Anterior cingulate cortex (tissue), 58 donors: ENCODE measurements at places on chromosomes 6 and 20.

GRCh38 chr6:26328265-26328844 is 36.6 kb upstream of the BTN3A2 start:
- DNase-seq = no peak

- DNase-seq = no peak
Measured at GRCh38 chr6:48136856-48137255, 25.9 kb upstream of the PTCHD4 start.

GRCh38 chr6:158954753-158955152 is 45.2 kb downstream of the RSPH3 start:
- DNase-seq = no peak

DNA sequence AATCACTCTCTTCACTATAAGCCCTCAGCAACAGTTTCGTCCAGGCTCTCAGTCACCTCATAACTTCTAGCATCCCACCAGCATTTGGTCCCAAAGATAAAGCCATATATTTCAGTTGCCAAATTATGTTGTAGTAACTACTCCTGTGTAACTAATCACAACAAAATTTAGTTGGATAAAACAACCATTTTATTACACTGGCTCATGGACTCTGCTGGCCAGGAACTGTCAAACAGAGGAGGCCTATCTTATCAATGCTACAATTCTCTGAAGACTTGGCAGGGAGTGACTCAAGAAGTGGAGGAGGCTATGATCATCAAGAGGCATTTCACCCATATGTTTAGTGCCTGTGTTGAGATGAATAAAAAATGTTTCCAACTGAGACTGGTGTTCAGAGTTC is 1082.3 kb upstream of the GJE1 start:
- no peak for DNase-seq

GRCh38 chr6:159169557-159170332 is 545 bp downstream of the FNDC1 start:
- no peak for DNase-seq

DNA sequence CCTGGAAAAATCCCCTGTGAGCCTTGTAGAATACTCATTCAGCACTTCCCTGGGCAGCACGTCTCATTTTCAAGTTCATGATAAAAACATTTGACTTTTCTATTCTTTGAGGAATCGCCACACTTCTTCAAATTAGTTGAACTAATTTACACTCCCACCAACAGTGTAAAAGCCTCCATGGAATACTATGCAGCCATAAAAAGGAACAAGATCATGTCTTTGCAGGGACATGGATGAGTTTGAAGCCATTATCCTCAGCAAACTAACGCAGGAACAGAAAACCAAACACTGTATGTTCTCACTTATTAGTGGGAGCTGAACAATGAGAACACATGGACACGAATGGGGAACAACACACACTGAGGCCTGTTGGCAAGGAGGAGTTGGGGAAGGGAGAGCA is 102.0 kb upstream of the HEY2 start:
- no peak for DNase-seq

DNA sequence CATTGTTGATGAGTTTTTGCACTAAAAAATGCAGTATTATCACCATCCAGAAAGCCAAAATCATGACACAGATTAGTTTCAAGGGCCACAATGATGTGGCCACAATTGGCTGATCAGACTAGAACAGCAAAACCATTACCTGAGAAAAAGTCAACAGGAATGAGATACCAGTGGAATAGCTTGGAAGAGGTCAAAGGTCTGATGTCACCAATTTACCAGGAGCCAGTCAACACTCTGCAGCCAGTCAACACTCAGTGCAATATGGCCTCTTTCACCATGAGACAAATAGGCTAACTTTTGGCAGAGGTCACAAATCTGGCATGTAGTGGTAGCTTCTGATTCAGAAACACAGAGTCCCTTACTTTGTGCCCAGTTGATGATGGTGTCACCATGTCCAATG is 7.5 kb upstream of the ASIP start:
- no peak for DNase-seq

DNA sequence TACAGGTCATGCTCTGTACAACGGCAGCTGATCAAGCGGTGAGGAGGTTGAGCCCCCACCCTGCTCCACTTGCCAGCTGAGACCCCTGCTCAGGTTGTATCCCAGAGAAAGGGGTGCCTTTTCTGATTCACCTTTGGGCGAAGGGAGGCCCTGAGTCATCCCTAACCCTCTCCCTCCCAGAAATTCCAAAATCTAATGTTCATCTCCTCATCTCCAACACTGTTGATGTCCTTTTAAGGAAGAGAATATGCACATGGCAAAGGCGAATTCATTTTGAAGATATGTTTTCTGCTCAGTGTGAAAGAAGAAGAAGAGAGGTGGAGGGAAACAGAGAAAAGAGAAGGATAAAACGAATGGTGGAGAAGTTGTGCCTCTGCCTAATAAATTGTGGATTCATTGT is 120.5 kb downstream of the SCML4 start:
- no peak for DNase-seq

- no peak for DNase-seq
Measured at GRCh38 chr6:47306887-47307286, 2.8 kb downstream of the TNFRSF21 start.

GRCh38 chr6:44278315-44278714 is 8.1 kb downstream of the TMEM151B start:
- DNase-seq = no peak

- DNase-seq = no peak
Measured at GRCh38 chr6:16058201-16058928, 70.5 kb upstream of the MYLIP start.

GRCh38 chr6:52209770-52210169 is 23.6 kb downstream of the IL17A start:
- DNase-seq = no peak

- DNase-seq = no peak
Measured at GRCh38 chr6:81026041-81026553, 726.4 kb downstream of the TENT5A start.

- DNase-seq = no peak
Measured at GRCh38 chr6:124738482-124738881, 223.8 kb upstream of the RNF217 start.

DNA sequence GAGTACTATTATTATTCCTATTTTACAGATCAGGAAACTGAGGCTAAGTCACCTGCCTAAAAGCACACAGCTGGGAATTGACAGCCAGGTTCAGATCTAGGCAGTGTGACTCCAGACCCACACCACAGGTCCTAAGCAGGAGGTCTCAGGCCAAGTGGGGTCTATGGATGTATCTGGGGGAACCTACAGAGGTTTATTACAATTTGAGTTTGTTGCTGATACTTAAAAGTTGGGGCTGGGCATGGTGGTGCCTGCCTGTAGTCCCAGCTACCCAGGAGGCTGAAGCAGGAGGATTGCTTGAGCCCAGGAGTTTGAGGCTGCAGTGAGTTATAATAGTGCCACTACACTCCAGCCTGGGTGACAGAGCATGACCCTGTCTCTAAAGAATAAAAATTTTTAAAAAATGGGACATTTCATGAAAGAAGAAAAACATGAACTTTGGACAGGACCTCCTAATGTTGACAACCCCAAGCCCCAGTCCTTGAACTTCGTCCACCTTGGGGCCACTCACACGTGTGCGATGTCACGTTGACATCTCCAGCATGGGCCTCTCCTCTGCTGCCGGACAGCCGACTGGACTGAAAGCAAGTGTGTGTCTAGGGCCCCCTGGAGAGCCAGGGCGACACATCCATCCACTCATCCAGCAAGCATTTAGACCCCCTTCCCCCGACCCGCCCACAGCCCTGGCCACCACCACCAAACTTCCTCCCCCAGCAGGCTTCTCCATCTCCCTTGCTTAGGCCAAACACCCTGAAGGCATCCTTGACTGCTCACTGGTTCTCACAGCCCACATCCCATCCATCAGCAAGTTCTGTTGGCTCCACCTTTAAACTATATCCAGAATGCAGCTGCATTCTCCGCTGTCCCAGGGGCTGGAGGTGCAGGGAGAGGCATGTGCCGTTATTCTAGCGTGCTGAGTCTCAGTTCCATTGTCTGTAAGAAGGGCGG is 40.0 kb downstream of the NOL4L start:
- no peak for DNase-seq

DNA sequence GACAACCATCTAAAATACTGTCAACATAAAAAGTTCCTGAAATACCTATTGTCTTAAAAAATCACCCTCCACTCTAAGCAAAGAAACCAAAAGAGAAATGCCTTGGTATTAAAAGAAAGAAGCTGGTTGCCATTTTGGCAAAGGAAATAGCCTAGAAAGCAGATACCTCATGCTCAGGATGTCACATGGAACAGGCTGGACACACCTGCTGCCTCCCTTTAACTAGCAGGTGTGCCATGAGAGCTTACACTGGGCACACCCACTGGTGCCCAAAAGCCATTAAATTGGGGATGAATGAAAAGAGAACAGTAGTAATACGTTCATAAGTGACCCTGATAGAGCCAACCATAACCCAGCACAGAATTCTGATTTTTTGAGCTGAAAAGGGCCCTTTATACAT is 1.5 kb downstream of the SLC23A2 start:
- no peak for DNase-seq

DNA sequence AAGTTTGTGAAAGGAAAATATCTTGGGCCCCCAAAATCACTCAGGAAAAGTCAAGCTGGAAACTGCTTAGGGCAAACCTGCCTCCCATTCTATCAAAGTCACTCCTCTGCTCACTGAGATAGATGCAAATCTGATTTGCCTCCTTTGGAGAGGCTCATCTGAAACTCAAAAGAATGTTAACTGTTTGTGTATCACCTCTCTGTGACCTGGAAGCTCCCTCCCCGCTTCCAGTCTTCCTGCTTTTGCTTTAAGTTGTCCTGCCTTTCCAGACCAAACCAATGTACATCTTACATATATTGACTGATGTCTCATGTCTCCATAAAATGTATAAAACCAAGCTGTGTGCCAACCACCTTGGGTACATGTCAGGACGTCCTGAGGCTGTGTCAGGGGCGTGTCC is 331.4 kb upstream of the QKI start:
- no peak for DNase-seq

DNA sequence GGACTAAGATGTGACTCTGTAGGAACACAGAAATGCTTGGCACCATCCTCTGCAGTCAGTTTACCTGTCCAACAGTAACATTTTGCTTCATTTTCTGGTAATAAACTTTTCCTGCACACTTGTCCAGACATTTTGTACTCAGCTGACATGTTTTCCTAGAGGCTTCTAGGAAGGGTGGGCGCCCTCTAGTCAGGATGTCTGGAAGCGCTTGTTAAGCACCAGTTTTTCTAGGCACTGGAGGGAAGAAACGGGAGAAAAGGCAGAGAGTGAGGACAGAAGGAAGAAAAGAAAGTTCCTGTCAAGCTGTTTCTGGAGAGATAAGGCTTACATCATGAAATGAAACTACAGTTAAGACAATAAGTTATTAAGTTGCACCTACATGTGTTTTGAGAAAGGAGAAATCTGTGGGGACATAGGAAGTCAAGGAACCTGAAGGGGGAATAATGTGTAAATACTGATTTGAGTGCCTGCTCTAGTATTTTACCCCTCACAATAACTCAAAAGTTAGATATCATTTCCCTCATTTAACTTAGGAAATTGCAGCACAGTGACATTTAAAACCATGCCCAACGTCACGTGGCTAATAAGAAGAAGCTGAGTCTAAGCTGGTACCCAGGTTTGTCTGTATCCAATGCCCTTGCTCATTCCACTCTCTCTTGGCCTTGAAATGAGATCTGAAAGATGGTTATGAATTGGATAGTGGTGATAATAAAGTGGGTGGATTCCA is 42.7 kb upstream of the TNFRSF21 start:
- no peak for DNase-seq

- no peak for DNase-seq
Measured at GRCh38 chr6:109660526-109661320, 30.3 kb downstream of the AK9 start.
